ENCODE measurements at places on chromosomes 5 and 9. TPM values are rescaled to one million over a fixed set of nuclear protein-coding genes. Genes with fewer than 3 reads are reported as not detected.

Gene DND1
- 3.4 TPM for total RNA-seq

Gene ADRB2
- 0.57 TPM for total RNA-seq

Gene TMEM167A
- total RNA-seq, result 93.2 TPM

Gene GFRA3
- total RNA-seq, result 0.10 TPM

Data from activated CD8-positive, alpha-beta memory T cell treated with anti-CD3 and anti-CD28 coated beads for 36 hours (primary cell).